ENCODE measurements at places on chromosomes 6 and 20.

- DNase-seq, result no peak
These were observed 138.0 kb downstream of the FUT9 start for GRCh38 chr6:96153775-96154174.

DNA sequence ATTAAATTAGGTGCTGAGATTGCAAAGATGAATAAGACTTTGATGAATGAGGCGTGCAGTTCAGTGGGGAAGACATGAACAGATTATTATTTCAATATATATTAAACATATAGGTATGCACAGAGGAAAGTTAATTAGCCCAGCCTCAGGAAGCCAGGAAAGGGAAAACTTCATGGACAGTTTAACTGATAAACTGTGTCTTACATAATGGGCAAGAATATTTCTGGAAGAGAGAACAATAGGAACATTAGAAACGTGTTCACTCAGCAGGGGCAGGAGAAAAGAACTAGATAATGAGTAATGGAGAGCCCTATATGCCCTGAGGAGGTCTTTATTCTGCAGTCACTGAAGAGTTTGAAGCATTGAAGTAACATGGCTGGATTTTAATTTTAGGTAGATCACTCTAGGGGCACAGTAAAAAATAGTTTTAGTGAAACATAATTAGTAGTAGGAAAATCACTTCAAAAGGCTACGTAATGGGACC is 23.6 kb downstream of the CEP57L1 start:
- no peak for DNase-seq

- DNase-seq, result no peak
These were observed 733 bp downstream of the ZBTB22 start for GRCh38 chr6:33316603-33317418.

- no peak for DNase-seq
These were observed 14.9 kb upstream of the RFPL4B start for GRCh38 chr6:112332274-112332673.

GRCh38 chr6:144152334-144152900 is 2.1 kb downstream of the STX11 start:
- DNase-seq, result no peak

DNA sequence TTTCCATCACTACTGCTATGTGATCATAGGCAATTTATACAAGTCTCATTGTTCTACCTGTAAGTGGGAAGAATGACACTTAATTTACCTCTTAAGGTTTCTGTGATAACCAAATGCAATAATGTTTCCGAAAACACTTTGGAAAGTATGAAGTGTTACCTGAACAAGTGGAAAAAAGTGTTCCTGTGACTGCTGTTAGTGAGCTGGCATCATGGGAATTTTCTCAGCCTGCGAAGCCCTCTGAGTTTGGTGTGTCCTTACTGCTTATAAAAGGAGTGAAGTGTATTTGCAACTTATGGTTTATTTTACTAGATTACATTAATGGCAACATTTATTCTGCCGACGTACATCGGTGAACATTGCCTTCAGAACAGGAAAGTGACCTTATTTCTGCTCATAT is 133.0 kb downstream of the AKAP7 start:
- no peak for DNase-seq

GRCh38 chr6:132726608-132726975 is 12.7 kb upstream of the VNN1 start:
- no peak for DNase-seq

GRCh38 chr6:45667766-45668165 is 290.0 kb upstream of the SUPT3H start:
- DNase-seq, result no peak

- peak; percentile 78 for DNase-seq
These were observed 202.7 kb upstream of the MARCKS start for GRCh38 chr6:113654396-113654795.

DNA sequence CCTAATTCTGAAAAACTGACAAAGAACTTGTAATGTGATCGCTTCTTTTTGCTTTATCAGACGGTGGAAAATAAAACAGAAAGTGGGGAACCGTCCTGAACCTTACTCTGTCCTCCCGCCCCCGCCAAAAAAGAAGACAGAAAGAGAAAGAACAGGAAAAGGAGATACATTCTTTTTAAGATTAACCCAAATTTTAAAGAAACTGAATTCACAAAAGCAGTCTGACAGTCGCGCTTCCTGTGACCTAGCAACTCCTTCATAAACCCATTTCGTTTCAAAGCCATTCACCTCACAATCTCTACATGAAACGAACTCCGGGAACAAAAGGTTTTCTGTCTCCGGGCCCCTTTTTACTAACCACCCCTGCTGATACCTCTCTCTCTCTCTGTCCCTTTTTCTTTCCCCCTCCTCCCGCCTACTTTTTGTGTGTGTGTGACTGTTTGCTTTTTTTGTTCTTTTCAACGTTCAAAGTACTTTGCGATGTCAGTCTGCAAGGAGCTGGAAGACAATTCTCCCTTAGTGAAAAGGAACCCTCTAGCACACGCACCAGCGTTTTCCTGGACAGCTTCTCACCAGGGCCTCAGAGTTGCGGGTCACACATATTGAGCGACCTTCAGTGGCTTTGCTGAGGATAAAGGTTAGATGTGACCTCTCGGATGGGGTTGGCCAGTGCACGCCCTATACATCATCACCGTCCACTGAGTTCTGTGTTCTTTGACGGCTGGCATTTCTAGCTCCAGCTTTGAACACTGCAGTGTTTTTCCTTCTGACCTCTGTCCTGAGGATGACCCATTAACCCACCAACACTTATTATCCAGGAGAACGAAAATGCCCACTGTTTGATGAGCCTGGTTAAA is 530 bp upstream of the NEDD9 start:
- no peak for DNase-seq

DNA sequence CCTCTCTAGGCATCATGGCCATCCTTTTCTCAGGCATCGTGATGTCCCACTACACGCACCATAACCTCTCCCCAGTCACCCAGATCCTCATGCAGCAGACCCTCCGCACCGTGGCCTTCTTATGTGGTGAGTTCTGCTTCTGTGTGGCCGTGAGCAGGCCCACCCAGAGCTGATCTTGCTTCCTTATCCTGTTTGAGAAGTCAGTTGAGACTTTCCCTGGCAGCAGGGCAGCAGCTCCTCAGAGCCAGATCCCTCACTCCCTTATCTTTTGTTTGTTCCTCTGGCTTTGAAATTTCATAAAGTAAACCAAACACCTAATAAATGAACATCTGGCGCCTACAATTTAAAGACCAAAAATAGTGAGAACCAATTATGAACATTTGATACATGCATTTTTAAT is 40.6 kb downstream of the SPATA2 start:
- DNase-seq, result no peak

DNA sequence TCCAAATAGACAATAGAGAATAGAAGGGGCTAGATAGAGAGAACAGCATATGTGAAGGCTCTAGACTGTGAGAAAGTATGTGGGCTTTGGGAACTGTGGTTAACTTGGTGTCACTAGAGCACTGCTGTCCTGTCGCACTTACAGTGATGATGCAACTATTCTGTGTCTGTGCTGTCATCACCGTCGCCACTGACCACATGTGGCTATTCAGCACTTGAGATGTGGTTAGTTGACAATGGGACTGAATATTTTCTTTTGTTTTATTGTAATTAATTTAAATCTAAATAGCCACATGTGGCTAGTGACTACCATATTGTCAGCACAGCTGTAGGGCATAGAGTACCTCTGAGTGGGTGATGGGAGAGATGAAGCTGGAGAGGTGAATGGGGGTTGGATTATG is 39.0 kb upstream of the IFNGR1 start:
- DNase-seq, result no peak

- DNase-seq, result no peak
These were observed 1065.0 kb downstream of the EPHA7 start for GRCh38 chr6:92354270-92354829.
